KG1 (cell line): ENCODE measurements at places on chromosomes 3 and 15.

DNA sequence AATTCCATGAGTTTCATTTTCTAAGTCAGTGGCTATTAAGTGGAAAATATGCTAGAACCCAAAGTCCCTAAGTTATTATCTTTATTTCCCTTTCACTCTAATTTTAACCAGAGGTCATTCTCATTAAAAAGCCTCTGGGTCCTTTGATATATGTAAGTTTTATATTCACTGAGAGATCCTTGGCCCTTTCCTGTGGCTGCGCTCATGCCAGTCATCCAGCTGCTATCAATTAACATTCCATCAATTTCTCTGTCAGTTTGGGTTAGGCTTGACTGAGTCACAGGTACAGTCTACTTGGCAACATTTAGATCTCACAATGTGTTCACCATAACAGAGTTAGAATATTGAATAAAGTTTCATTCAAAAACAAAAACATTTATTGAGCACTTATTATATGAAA, 58.0 kb upstream of the FBN1 start:
- DNase-seq: no peak

DNA sequence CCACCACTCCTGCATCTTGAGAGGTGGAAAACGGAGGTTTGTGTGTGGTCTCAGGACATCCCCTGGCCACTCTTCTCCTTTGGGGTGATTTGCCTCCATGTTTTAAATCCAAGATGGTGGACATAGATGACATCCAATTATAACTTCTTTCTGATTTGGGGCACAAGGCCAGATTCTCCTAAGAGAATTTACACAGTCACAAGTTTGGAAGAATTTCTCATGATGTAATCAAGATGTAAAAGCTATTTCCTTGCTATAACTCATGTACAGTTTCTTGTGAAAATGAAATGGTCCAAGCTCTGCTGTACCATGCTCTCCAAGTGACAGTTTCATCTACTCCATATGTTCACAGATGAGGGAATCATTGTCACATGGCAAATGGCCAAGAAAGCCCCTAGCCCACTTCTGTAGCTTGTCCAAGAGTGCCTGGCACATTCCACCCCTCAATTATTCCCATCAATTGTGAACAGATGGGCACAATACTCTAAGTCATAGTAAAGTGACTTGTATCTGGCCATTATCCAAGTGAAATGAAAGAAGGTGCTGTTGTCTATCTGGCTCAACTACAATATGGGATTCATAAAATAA, 134.6 kb upstream of the ROPN1 start:
- no peak for DNase-seq

GRCh38 chr15:27382361-27383025, 411.5 kb downstream of the GABRG3 start:
- DNase-seq: no peak

DNA sequence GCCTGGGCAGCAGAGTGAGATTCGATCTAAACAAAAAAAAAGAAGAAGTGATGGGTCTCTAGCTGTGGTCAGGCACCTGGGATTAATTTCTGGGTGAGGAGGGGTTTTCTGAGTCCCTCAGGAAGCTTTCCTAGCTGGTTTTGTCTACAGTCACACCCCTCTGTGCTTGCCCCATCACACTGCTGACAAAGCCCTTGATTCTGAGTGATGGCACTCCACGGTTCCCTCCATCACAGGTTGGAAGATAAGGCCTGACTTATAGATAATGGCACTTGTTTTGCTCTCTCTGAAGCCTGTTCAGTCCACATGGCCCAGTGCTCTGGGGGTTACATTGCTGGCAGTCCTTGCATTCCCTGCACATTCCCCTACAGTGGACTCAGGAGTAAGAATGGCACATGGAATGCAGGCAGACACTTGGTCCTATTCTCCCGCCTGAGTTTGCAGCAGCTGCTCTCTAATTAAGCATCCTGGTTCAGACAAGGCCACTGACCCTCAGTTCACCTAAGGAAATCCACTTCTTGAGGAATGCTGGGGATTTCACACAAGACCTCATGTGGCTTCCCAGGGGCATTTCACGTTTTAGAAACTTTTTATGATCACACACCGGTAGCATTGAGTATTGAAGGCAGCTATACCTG, 81.0 kb upstream of the NMNAT3 start:
- DNase-seq: no peak

DNA sequence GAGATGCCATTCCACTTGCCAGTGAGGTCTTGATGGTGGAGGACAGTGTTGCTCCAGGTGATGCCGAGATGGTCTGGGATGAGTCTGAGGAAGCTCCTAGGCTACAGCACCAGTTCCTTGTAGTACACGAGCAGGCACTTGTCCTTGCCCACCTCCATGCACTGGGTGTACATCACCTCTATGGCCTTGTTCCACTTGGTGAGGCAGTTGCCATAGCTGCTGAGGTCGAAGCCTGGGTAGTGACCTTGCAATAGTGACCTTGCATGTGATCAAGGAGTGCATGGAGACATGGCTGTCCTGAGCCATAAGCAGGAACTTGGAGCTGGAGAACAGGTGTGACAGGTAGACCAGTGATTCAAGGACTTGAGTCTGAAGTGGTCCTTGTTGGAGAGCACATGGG, 47.6 kb downstream of the CDIN1 start:
- no peak for DNase-seq

DNA sequence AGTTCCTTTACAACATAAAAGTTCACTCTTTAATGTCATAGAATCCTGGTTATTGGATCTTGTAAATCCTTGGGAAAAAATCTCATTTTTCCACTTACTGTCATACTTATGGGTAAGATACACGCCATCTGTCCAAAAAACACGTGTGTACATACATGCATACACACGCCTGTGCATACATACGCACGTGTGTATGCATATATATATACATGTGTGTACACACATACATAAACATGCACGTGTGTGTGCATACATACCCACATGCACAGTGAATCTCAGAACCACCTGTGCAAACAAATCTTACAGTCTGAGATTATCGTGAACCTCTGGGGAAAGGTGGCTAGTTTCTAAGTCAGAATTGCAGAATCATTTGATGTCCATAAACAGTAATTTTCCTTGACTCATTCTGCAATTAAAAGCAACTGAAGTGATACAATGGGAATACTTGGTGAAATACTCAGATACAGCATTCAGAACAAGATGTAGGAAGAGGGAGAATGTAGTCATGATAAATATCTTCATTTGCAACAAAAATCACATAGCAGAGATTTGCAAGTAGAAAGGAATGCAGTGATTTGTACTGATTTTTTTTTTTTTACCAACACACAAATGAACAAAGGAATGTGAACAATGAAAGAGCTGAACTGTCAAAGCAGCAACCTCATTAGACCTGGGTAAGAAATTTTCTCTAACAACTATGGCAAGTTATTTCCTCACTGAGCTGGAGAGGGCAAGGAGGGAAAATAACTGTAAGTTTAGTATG, 160.6 kb upstream of the POU1F1 start:
- DNase-seq: no peak

GRCh38 chr15:101156509-101157159, 95.2 kb downstream of the CHSY1 start:
- no peak for DNase-seq

- no peak for DNase-seq
These were observed 60.6 kb upstream of the GOLGA8B start for GRCh38 chr15:34644061-34644460.

DNA sequence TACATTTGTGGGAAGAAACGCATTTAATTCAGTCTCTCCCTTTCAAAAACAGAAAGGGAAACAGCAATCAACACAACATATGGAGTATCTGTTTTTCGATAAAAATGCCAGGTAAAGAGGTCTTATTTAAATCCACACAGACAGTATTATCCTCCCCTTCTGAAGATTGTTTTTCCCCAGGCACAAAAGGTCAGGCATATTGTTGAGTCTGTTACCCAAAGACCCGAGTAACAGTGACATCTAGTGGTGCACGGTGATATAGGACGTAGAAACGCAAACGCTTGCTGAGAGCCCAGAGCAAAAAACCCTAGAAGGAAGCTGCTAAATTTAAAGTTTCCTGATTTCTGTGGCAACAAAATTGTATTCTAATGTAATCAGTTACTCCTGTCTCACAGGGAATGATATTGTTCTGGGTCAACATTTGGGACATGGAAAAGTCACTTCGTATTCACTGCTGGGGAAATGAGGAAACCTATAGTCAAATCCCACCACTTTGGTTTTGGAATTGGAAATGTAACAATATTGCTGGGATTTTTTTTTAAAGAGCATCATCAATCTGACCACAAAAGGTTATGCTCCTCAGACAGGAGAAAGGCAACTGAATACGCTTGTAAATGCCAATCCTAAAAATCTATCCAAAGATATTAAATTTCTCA, 312.7 kb upstream of the CCDC54 start:
- DNase-seq: peak; percentile 59

GRCh38 chr3:105398437-105398836, 31.7 kb downstream of the ALCAM start:
- no peak for DNase-seq

- no peak for DNase-seq
These were observed 14.2 kb downstream of the AMOTL2 start for GRCh38 chr3:134360046-134360445.

- no peak for DNase-seq
These were observed 58.1 kb downstream of the TM4SF4 start for GRCh38 chr3:149532489-149533180.

DNA sequence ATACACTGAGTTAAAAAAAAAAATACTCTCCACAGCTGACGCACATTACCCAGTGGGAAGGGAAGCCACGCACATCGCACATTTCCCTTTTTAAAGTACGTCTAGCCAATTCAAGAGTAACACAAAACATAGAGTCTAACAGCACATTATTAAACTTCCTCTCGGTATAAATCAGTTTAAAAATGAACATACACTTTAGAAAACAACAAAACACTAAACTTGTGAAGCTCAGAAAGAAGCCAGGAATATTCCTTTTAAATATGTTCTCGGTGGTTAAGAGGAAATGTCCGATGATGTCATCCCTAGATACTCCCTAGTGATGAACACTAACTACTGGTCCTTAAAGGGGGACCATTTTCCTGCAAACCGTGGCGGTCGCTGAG, 721 bp downstream of the MYEF2 start:
- DNase-seq: peak; percentile 35

GRCh38 chr15:93333796-93334195, 244.8 kb upstream of the RGMA start:
- DNase-seq: no peak

DNA sequence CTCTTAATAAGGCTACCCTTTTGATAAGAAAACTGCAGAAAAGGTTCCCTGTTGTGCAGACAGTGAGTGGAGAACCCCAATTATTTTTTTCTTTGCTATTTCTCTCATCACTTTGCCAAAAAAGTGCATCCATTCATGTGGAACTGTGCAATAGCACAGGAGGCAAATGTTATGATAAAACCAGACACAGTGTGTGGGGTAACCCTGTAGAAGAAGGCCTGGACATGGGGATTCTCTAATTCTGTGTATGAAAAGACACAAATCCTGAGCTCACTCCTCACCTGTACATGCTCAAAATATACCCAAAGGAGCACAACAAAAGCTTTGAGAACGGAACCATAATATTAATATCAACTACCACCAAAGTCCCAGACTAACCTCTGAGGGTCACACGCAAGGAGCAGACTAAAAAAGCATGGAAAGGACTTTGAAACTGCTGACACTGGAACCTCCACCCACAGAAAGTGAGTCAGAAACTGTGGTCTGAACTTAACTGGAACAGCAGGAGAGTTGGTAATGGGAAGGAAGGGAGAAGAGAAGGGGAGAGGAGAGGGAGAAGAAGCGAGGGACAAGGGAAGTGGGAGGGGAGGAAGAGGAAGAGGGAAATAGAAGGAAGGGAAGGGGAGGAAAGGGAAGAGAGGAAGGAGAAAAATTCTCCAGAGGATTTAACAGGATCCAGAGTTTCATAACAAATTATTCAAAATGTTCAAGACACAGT, 299.9 kb downstream of the TBC1D5 start:
- DNase-seq: no peak

DNA sequence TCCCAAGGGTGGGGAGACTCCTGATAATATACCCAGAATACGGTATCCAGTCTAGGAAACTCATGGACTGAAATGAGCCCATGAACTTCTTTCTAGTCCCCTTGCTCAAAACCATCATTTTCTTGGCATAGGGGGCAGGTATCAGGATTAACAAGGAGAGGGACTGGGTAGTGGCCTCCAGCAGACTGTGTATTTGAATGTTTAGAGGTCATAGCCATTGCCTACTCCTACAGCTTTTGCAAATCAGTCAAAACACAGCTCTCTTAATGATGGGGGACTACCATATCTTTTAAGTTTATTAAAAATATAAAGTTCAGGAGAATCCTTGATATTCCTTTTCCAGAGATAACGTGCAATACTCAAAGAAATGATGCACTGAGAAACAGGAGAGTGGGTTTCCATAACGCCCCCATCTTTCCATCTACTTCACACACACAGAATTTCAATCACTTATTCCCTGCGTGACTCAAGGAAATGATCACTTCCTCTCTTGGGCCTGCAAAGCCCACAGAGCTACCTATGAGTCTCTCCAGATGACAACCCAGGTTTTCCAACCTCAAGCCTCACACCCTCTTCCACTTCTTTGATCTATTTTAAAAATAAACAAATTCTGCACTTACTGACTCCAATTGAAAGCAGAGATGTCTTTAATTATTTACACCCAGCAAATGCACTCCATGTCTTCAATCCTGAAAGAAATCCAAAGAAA, 584.0 kb upstream of the LMCD1 start:
- no peak for DNase-seq

DNA sequence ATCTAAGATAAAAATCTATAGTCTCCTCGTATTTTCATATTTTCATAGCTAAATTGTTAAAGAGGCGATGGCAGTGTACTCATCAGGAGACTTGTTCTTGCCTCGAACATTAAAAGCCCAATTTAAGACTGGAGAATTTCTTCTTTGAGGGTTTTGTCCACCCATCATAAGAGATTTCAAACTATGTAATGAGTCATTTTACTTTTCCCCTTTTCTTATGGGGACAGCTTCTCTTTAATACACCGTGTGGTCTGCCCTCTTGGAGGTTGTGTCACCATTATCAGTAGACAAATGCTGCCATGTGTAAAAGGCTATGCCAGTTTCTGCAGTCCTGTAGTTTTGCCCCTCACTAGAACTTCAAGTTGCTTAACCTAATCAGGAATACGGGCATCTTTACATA, 16.9 kb downstream of the TGFBR2 start:
- DNase-seq: no peak

DNA sequence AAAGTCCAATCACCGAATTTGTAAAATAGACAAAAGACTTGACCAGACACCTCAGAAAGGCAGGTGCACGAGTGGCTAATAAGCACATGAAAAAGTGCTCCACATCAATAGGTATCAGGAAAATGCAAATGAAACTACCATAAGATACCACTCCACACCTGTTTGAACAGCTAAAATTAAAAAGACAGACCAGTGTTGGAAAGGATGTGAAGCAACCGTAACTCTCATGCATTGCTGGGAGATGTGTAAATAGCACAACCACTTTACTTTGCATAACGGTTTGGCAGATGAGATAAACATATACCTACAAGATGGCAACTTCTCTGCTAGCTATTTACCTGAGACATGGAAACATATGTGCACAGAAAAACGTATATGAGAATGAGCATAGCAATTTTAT, 56.9 kb downstream of the CADPS start:
- DNase-seq: no peak

GRCh38 chr3:140067487-140067886, 132.5 kb downstream of the CLSTN2 start:
- no peak for DNase-seq

- DNase-seq: no peak
These were observed 84.4 kb downstream of the MYLK start for GRCh38 chr3:123799544-123800361.
